ENCODE measurements at places on chromosomes 11 and 22.

DNA sequence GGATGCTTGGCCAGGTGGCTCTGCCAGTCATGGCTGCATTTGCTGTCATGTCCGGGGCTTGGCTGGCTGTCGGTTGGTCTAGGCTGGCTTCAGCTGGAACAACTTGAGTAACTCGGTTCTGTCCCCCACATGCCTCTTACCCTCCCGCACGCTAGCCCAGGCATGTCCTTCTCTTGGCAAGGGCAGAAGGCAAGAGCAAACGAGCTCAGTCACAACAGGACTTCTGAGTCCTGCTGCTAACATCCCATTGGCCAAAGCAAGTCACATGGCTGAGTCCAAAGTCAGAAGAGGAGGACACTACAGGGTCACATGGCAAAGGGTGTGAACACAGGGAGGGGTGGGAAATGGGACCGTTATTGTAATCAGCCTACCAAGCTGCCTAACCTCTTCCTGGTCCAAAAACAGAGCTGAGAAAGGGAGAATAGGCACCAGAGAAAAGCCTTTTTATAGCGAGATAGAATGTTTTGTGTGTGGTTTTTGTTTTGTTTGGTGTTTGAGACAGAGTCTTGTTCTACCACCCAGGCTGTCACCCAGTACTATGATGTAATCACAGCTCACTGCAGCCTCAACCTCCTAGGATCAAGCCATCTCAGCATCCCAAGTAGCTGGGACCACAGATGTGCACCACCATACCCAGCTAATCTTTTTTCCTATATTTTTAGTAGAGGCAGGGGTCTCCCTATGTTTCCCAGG lies 81.9 kb downstream of the MN1 start:
- peak; percentile 62 for DNase-seq

- DNase-seq: no peak
Observed at GRCh38 chr22:25777870-25778269, 35.9 kb downstream of the MYO18B start.

DNA sequence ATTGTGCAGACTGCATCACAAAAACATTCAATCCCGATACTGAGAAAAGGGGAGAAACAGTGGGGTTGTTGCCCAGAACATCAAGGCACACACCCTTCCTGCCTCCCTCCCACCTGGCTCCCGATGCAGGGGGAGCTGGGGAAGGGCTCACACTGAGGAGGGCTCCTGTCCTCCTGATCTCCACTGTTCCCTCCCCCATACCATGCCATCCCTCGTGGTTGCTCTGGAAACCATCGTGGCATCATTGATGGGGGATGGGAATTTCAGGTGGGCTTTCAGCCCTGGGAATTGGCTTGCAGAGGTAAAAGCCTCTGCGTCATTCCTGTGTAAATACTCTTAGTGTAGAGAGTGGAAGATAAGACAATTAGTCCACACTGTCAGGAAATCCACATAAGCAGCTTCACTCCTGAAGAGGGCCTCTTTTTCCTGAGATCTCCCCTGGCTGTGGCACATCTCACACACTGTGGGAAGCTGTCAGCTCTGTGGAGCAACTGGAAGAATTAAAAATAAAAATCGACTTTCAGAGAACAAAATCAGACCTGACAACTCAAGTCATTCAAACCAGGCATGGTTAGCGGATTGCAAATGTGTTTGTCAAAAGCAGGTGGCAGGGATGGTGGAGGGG lies 176.0 kb downstream of the CHST1 start:
- no peak for DNase-seq

DNA sequence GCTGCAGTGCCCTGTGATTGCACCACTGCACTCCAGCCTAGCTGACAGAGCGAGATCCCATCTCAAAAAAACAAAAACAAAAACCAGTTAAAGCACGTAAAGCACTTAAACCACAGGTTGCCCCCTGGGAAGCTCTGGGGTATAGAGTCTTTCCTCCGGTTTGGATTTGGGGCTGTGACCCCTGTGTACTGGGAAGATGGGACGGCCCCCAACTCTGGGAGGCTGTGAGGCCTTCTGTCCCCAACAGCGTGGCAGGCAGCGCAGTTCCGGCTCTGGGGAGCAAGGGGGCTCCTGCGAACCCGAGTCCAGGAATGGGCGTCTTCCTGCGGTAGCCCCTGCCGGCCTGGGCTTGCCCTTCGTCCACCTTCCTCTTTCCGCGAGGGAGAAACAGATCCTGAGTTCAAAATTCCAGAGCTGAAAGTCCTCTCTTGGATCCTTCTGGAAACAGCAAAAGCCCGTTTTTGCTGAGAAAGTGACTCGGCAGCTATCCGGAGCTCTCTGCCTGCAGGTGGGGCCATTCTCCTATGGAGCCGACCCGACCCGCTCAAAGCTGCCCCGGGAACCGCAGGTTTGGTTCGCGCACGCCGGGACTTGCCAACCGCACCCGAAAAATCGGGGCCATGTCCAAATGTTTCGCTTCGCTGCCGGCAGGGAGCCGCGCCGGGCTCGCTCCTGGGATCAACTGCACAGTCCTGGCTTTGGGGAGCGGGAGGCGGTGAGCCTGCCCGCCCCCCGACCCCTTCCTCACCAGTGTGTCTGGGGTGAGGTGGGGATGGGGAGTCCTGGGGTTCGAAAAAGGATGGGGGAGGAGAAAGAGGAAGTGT lies 36.3 kb upstream of the POLA2 start:
- no peak for DNase-seq

DNA sequence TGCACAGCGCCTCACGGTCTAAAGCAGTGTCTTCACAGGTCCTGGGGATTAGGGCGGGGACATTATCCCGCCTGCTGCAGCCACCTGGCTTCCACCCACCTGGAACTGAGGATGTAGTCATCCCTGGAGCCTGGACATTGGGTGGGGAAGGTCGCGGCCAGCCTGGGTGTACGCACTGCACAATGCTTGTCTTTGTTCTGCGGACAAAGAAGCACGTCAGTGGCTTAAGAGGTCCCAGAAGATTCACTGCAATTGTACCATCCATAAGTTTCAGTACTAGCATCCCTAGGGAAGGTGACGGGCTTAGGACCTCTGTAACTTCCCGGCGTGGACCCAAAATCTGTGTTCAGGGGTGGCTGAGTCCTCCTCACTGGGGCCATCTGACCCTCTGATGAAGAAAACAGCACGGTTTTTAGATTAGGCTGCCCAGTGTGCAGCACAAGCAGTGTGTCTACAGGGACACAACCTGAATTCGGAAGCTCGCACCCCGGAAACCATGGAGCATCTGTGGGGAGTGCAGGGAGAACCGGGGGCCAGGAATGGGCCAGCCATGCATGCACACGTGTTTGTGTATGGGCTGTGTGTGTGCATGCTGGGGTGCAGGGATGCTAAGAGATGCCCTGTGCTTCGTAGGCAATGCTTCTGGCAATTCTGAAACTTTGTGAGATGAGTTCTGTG lies 342.6 kb upstream of the B3GAT1 start:
- no peak for DNase-seq

All from DMS79 (cell line).